ENCODE measurements at places on chromosomes 11 and 22.

GRCh38 chr11:134207538-134208239, 16.1 kb downstream of the NCAPD3 start:
- DNase-seq, result peak; percentile 46

DNA sequence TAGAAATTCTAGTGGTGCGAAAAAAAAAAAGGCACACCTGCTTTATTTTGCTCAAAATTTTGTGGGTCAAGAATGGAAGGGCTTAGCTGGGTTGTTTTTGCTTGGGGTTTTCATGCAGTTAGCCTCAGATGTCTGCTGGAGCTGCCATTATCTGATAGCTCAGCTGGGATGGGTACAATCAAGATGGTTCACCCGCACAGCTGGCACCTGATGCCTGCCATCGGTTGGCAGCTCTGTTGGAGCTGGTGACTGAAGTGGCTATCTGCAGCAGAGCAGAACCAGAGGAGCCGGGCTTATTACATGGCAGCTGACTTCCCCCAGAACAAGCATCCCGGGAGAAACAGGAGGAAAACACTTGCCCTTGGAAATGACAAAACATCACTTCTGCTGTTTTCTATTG, 12.1 kb upstream of the ELFN2 start:
- no peak for DNase-seq

DNA sequence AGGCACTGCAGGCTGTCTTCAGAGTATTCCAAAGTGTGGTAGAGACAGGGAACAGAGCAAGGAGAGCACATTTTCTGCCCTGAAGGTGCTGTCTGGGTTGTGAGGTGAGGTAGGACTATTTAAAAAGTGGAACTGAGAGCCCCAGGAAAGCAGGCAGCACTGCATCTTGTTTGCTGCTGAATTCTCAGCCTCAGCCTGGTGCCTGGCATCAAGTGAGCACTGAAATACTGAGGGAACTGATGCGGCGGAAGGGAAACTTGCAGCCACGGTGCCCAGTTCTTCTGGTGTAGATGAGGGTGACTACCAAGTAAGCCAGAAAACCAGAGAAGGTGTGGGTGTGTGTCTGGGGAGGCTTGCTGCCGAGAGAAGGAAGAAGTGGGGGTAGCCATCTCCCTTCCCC, 59.5 kb downstream of the TNRC6B start:
- no peak for DNase-seq

DNA sequence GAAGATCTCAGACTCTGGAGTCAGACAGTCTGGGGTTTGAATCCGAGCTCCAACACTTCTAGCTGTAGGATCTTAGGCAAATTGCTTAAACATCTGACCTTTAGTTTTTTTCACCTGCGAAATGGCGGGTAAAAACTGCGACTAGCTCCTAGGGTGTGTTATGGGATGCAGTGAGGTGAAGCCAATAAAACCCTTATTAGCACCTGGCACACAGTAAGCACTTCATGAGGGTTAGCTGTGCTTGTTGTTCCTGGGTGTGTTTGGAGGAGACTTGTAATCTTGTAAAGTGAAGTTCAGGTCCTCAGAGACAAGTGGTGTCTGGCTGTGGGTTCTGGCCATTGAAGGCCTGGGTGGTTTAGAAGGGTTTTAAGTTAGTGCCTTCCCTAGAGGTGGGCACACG, 68.9 kb downstream of the ZBTB16 start:
- DNase-seq, result no peak

DNA sequence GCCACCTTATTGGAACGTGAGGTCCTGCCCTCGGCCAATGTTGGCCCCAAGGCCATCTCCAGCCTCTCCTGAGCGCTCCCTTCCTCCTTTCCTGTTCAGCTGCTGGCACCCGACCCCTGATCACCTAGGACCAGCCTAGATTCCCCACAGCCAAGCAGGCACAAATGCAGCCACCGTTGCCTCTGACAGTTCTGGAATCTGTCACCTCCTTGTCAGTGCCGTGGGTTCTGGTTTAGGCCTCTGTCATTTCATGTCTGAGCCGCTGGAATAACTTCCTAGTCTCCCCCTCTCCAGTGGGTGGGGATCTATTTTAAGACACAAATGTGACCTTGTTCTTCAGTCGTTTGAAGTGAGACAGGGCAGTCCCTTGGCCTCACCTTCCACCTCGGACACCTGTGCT, 29.7 kb downstream of the FADS3 start:
- no peak for DNase-seq

- DNase-seq, result no peak
Observed at GRCh38 chr22:27113211-27113635, 455.8 kb downstream of the MIAT start.

- DNase-seq, result no peak
Observed at GRCh38 chr22:44787832-44788231, 35.5 kb downstream of the ARHGAP8 start.

DNA sequence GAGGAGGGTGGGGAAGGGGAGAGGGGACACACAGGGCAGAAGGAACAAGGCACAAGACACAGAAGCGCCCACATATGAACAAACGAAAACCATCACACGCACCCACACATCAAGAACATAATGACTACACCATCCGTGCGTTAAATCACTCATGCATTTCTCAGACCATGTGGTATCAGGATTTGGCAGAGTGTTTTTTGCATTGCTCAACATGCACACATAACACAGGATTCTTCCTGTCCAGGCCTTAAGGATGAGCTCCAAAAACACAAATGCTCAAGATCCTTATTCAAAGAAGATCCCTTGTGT, 309.5 kb downstream of the CADM1 start:
- no peak for DNase-seq

DNA sequence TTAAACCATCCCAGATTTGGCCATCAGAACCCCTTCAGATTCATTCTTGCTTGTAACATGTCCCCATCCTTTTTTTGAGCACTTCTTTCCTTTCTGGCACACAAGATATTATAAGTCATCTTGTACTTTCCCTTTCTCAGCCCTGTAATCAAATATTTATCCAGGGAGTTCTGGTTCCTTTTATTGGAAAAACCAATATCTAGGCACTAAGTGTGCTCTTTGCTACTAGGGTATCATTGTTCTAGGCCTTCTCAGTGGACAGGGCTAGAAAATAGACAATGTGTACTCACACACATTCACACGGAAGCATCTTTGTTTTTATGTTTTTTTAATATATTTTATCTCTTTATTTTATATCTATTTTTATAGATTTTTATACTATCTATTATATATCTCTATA, 47.3 kb downstream of the ARL14EP start:
- no peak for DNase-seq

All from stimulated activated CD8-positive, alpha-beta memory T cell treated with anti-CD3 and anti-CD28 coated beads, Interleukin-7, amount 100 ng/mL, for 1 hour (primary cell).